NCI-H2081 (cell line): ENCODE measurements at places on chromosomes 4 and X.

- no peak for DNase-seq
Measured at GRCh38 chr4:186643501-186644310, 80.0 kb downstream of the FAT1 start.

DNA sequence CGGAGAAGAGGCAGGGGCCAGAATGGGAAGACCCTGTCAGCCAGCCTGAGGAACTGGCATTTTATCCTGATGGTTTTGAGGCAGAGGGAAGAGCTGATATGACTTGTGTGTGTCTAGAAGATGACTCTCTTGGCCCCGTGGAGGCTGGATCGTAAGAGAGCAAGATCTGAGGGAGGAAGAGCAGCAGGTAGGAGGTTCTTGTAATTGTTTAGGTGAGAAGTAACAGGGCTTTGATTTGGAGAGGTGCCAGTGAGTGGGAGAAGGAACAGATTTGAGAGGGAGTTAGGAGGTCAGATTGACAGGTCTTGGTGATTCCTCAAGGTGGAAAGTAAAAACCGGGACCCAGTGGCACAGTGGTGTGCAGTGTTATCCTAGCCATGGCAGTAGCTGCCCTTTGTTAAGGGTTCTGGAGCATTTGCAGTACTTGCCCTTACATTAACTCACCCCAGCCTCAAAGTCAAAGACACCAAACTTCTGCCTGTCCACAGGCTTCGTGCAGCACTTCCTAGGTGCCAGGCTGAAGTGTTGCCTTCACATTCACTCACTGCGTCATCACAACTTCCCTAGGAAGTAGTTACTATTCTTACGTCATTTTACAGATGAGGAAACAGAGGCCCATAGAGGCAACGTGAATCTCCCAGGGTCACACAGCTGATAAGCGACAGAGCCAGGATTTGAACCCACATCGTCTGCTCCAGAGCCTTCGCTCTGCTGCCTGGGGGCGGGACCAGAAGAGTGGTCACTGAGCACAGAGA, 23.7 kb downstream of the RTL5 start:
- no peak for DNase-seq

DNA sequence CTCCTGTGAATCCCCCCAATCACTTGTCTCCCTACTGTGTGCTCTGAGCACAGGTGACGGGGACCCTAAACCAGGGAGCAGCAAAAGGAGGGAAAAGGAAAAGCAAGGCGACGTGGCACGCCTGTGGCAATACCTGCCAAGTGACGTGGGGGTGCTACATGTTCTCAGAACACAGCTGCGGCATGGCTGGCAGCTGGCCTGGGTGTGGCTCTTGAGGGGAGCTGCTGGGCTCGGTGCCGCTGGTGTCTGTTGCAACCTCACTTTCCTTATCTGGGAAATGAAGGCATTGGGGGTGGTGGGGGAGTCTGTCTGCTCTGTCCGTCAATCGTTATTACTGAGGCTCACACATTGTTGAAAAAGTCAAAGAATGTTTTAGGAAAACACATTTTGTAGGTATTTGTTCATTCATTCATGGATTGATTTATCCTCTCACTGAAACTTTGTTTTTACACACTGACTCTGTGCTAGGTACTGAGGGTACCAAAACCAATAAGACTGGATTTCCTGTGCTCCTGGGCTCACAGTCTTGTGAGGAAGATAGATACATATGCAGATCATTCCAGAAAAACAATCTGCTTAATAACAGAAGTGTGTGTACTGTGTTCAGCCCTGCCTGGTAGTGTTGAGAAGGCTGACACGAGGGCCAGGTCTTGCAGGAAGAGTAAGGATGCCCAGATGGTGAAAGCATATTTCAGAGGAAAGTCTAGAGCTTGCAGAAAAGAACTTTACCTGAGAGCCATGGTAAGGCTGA, 217.6 kb downstream of the PTTG2 start:
- DNase-seq, result no peak

- no peak for DNase-seq
Measured at GRCh38 chrX:32137525-32137924, 1065.7 kb upstream of the FTHL17 start.

GRCh38 chrX:118726887-118727685, at the start of gene IL13RA1:
IL13RA1 (plus strand) TSS chrX:118727606; CDS start chrX:118727639, 33 bp downstream.
- DNase-seq, result peak; percentile 96

DNA sequence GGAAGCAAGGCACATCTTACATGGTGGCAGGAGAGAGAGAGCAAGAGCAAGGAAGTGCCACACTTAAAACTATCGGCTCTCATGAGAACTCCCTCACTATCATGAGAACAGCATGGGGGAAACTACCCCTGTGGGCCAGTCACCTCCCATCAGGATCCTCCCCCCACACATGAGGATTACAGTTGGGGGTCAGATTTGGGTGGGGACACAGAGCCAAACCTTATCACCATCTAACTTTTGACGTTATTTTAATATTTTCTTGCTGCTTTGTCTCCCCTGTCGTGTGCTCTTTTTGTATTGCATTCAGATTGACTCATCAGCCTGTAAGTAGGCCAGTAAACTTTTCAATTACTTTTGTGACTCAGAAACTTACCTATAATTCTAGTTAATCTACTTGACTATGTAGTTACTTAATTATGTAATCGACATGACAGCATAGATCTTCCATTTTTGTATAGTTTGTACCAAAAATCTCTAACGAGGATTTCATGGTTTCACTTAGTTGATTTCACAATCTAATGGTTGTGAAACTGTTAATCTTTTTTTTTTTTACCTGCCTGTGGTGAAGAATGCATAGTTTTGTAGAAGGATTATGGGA, 18.3 kb downstream of the STIM2 start:
- no peak for DNase-seq

DNA sequence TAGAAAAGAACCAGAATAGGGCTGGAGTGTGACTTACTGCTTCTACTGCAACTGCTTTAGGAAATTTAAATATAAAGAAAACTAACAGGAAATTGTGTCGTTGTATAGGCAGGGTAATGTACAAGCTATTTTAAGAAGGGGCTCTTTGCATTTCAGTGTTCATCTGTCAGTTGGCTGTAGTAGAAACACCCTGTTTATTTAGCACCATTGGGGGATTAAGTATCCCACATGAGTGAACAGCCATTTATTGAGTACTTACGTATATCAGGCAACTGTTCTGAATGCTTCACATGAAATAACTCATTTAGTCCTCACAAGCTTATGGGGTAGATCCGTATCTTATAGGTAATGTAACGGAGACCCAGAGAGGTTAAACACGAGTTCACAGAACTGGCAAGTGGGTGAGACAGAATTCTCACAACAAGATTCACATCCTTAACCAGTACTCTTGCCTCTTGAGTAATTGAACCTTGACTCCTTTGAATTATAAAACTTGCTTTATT, 23.9 kb downstream of the STIM2 start:
- DNase-seq, result no peak

DNA sequence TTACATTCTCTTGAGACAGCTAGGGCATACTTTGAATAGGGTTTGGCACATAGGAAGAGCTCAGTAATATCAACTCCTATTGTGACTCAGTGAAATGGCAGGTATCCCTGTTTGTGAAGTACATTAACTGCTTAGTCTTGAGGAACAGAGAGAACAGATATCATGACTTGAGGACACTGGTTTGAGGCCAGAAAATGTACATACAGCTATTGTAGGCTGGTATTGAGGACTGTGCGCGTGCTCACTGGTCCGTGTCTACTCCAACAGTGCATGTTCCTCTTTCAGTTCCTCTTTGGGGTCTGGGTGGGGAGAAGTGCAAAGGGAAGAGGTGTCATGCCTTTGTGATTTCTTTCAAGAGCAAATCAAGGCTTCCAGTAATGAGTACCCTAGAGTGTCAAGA, 34.6 kb upstream of the TBC1D9 start:
- DNase-seq, result no peak

- no peak for DNase-seq
Measured at GRCh38 chr4:183940864-183941263, 35.8 kb downstream of the STOX2 start.

GRCh38 chrX:40938423-40938822, 146.8 kb upstream of the USP9X start:
- DNase-seq, result no peak

GRCh38 chr4:89111833-89112563, 665 bp downstream of the TIGD2 start:
- DNase-seq, result peak; percentile 4

GRCh38 chr4:117512414-117512813, 427.0 kb upstream of the TRAM1L1 start:
- DNase-seq, result no peak

DNA sequence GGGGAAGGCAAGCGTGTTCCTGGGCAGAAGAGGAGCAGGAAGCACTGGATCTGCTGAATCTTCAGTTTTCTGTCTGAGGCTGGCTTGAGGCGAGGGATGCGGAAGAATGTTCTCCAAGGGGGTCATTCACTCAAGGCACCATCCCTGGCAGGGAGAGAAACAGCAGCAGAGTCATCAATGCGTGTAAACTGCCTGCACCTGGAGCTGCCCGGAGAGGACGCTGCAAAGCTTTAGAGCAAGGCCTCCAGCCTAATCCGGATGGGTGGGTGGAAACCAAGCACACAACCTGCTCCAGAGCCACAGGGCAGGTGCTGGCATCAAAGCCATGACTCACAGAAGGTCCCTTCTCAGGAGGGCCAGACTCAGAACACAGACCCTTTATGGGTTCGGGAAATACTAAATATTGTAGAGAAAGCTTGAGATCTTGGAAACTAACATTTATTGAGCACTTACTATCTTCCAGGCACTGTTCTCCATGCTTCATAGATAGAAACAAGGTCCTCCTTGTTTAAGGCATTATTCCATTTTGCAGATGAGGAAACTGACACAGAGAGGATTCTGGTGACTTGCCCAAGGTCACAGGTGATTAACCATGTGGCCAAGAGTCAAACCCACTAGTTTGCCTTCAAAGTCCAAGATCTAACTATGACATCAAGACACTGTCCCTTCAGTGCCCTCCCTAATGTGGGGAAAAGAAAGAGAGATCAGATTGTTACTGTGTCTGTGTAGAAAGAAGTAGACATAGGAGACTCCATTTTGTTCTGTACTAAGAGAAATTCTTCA, 7.7 kb downstream of the PROM1 start:
- no peak for DNase-seq

DNA sequence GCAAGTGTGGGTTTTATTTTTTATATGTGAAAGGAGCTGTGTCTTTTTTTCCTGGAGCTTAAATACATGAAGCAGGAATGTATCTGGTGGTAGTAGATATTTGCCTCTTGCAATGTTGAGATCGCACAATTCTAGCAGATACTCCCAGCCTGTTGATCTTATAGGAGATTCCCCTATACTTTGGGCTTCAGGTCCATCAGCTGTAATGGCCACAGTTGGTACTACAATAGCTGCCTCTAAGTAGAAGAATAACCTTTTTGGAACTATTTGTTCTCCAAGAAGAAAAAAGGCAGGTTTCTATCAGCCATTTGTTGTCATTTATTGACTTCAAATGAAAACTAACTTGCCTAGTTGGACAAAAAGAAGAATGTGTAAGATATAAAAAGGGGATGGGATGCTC, 37.7 kb downstream of the LIMCH1 start:
- no peak for DNase-seq

DNA sequence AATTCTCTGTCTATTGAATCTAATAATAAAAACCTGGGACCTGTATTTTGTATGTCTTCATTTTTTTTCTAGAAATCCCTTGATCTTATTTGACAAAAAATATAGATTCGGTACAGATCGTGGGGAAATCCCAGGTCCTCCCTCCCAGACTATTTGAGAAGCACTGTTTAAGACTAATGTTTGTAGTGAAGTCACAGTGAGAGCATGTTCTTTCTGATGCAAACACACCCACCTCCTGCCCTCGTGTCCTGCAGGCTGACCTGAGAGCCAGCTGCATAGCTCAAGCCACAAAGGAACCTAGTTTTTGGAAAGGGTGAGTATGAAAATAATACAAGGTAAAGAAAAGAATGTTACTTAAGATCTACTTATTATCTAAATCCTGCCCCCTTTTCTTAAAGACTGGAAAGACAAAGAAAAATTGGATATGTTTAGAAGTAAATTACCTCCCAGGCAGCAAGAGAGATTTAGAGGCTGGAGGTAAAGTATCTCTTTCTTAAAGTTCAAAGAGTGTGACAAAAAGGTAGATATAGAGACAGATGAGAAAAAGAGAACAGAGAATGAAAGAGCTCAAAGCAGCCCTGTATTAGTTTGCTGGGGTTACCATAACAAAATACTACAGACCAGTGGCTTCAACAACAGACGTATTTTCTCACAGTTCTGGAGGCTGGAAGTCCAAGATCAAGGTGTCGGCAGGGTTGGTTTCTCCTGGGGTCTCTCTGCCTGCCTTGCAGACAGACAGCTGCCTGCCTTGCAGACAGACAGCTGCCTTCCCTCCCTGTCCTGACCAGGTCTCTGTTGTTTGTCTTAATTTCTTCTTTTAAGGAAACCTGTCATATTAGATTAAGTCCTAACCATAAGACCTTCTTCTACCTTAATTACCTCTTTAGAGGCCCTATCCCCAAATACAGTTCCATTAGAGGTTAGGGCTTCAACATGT, 20.4 kb upstream of the DCTD start:
- no peak for DNase-seq

DNA sequence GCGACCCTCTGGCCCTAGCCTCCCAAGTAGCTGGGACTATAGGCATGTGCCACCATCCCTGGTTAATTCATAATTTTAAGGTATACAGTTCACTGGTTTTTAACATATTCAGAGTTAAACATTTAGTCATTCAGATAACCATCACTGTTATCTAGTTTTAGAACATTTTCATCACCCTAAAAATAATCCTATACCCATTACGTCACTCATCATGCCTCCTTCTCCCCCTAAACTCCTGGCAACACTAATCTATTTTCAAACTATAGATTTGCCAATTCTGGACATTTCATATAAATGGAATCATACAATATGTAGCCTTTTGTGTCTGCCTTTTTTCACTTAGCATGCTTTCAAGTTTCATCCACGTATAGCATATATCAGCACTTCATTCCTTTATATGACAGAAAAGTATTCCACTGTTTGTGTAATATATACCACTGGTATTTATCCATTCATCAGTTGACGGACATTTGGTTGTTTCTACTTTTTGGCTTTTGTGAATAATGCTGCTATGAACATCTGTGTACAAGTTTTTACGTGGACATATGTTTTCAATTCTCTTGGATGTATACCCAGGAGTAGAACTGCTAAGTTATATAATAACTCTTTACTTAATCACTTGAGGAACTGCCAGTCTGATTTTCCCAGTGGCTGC, 32.0 kb upstream of the RPS3A start:
- no peak for DNase-seq

DNA sequence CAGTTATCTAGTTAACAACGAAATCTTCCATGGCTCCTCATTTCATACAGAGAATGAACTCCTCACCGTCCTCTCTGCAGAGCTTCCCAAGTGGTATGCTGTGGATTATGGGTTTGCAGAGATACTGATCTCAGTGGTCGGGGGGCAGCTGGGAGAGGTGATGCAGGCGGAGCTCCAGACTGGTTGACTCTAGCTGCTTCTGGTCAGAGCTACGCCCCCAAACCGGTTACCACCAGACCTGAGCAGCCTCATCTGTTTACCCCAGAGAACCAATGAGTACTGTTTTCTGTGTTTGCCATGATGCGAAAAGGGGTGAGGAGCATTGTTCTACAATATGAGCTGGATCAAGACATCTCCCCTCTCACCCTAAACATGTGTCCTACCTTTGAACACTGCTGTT, 135.7 kb upstream of the PLAC1 start:
- no peak for DNase-seq

- no peak for DNase-seq
Measured at GRCh38 chrX:118720058-118720707, 7.2 kb upstream of the IL13RA1 start.
